HCT116 (cell line): ENCODE measurements at places on chromosomes 16 and 17. TPM values are rescaled to one million over a fixed set of nuclear protein-coding genes. Genes with fewer than 3 reads are reported as not detected.

MYH3 gene
- total RNA-seq, result 1.6 TPM

PLEKHH3 gene
- total RNA-seq, result 66.3 TPM

ST6GALNAC2 gene
- total RNA-seq, result 14.7 TPM

PDILT gene
- not detected for total RNA-seq

SLC6A2 gene
- not detected for total RNA-seq

IL17C gene
- not detected for total RNA-seq

FAM171A2 gene
- 18.0 TPM for total RNA-seq

C16orf46 gene
- total RNA-seq, result 1.7 TPM
